ENCODE measurements at places on chromosomes 2 and 18.

GRCh38 chr2:102027036-102027980 lies 35.5 kb downstream of the IL1R2 start:
- DNase-seq = no peak

DNA sequence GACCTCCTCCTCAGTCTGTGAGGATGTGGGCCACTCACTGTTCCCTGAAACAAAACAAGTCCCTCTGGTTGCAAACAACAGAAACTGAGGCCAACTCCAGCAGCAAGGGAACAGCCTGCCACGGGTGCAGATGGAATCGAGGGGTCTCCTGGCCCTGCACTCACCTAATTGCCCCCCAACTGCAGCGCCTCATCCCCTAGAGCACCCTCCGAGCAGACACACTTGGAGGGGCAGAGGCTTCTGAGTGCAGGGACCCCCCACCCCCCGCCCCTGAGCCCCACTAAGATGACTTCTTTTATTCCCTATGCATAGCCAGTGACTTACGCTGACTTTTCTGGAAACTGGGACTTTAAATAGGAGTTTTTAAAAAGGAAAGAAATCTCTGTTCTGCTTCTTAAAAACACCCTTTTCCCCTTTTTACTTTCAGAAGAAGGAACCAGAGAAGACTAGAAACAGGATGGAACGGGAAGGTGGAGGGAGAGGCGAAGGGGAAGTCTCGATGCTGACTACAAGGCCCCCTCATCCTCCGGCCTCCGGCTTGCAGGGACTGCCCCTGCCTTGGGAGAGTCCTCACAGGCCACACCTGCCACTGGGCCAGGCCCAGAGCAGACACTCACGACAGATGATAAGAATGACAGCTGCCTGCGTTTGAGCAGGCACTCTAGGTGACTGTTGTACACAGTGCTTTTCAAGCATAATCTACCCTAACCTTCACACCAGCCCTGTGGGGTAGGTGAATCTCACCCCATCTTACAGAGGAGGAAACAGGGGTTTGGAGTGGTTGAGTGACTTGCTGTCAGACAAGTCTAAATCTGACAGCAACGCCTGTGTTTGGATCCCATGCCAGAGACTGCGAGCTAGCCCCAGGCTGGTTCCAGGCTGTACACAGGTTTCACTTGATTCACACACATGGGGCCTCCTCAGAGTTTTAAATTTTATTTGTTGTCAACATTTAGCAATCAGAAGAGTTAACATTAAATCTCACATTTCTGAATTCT lies 28.2 kb upstream of the BIN1 start:
- DNase-seq = no peak

DNA sequence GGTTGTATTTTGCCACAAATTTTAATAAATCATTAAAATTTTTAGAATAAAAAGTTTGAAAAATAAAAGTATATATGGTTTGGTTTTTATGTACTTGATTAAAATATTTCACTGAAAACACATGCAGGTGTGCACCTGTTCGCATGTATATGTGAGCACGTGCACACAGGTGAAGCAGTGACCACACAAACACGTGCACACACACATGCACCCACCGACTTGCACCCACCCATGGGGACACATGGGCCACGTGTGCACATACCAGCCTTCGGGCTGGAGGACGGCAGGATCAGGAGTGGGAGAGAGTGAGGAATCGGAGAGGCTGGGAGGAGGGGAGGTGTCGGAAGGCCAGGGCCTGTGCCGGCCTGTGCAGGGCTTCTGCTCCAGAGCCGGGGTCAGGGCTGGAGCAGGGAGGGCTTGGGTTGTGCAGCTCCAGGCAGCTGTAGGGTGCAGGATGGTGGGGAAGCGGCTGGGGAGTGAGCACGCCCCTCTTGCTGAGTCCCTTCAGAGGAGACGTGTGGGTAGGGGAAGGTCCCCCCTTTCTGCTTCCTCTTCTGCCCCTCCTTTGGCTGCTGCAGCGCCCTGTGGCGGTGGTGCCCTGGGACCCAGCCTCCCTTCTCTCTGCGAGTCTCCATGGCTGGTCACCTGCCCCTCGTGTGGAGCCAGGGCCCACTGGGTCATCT lies 106.9 kb upstream of the HDAC4 start:
- no peak for DNase-seq

DNA sequence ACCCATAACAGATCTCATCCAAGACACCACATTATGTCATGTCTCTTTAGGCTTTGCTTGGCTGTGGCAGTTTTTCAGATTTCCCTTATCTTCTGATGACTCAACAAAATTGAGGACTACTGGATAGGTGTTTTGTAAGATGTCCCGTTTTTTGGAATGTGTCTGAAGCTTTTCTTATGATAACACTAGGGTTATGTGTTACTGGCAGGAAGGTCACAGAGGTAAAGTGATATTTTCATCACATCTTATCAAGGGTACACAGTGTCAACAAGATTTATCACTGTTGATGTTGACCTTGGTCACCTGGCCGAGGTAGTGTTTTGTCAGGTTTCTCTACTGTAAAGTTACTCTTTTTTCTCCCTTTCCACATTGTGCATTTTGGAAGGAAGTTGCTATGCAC lies 44.8 kb upstream of the UPP2 start:
- DNase-seq = no peak

GRCh38 chr2:126653109-126653508 lies 2.8 kb upstream of the GYPC start:
- DNase-seq = no peak

DNA sequence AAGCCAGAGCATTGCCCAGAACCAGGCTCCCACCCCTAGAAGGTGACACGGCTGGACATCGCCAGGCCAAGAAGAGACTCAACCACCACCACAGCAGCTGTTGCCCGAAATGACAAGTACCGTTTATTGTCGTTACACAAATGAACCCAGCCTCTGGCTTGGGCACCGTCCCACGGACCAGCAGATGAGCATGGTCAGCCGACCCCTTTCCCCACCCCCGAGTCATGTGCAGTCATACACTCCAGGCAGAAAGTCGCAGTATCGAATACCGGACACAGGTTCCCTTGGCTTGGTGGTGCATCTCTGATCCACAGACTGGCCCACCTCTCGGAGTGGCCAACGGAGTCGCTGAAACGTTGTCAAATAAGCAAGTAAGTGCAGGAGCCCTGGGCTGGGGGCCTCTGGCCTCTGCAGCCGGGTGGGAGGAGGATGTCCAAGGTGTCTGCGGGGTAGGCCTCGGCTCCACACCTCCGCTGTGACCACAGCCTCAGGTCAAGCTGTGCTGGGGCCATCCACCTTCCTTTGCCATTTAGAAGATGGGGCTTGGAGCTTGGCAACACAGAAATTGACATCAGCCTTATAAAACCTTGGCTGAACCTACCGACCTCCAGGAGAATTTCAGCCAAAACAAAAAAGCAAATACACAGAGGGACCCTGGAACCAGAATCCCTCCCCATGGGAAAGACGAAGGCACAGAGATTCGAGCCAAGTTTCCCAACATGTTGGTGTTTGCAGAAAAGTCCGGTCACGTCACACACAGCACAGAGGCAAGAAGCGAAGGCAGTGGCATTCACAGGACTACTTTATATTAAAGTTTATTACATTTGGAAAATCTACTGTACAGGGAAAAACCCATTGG lies 24.0 kb downstream of the SDC1 start:
- DNase-seq = no peak

- no peak for DNase-seq
Observed at GRCh38 chr2:55052129-55053061, 2.1 kb upstream of the RTN4 start.

DNA sequence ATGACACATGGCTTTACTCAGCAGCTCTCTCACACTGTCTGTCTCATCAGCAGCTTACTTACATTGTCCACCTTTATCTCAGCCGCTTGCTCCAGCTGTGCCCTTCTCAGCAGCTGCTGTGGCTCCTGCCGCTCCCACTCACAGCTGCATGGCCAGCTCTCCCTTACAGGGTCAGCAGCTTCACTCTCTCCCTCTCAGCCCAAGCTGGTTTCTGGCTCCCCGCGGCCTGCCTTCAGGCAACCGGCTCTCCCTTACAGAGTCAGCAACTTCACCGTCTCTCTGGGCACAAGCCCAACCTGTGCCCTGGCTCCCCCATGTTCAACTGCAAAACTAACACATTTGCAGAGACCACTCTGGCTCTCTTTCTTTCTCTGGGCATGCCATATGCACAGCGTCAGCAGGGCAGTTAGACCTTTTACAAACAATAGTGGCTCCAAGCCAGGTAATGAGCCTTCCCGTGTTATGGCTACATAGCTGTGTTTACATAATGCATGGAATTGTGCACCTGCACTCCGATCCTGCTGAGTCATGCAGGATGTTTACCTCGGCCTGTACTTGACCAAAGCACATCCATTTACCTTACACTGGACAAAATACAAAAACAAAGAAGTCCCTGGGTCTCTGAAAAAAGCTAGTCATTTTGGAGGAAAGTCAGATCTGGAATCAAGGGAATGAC lies 167.3 kb downstream of the DOK6 start:
- no peak for DNase-seq

DNA sequence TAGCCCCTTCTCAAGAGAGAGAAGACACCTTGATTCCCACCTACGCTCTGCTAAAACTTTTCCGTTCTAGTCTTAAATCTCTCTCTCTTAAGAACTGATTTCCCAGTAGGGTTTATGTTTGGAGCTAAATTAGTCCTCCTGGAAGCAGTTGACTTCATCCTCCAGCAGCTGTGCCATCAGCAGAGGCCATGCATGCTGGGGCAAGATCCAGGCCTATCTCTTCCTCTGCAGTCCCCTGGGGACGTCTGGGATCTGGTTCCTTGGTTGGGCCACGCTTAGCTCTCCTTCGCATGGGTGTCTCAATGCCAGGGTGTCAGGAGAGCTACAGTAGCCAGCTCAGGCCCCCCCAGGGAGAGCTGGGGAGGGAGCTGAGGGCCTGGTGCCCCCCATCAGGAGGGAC lies 49.7 kb downstream of the HPCAL1 start:
- DNase-seq = no peak

DNA sequence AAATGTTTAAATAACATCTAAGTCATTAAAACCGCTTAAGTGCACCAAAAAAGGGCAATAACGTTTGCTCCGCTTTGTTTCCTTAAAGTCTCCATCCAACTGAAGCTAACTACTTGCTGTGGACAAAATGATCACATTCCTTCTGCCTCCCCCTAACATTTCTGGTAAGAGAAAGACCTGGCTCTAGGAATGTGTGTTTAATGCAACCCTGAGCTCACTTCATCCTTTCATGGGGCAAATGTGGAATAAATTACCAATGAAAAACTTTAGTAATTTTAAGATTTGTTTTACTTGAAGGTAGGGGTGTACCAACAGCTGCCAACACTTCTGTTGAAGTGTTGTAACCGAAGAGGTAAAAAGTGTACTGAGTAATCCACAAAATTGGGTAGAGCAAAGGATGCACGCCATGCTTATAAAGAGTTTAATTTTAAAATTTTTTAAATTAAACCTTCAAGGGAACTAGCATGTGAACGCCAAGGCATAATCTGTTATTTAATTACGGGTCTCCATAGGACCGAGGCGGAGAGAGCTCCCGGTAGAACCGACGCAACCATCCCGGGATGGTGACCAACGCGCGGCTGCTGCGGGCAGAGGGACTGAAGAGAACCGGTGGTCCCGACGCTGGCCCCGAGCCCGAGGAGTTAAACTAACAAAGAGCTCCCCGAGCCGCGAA lies 1.1 kb downstream of the HNRNPLL start:
- no peak for DNase-seq

DNA sequence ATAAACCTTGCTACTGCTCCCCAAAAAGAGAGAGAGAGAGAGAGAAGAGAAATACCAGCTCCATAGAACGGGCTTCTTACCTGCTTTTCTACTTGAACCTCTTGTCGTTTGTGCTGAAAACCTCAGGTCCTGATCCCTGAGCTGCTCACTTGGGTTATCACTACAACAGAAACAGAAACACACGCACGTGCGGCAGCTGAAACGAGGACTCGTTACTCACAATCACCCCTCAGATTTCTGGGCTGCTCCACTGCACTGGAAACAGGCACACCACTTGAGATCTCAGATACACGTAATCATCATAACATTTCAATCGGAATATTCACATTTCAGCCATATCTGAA lies 48.2 kb upstream of the GPC1 start:
- no peak for DNase-seq

GRCh38 chr2:203751685-203752271 lies 45.3 kb downstream of the CD28 start:
- no peak for DNase-seq

DNA sequence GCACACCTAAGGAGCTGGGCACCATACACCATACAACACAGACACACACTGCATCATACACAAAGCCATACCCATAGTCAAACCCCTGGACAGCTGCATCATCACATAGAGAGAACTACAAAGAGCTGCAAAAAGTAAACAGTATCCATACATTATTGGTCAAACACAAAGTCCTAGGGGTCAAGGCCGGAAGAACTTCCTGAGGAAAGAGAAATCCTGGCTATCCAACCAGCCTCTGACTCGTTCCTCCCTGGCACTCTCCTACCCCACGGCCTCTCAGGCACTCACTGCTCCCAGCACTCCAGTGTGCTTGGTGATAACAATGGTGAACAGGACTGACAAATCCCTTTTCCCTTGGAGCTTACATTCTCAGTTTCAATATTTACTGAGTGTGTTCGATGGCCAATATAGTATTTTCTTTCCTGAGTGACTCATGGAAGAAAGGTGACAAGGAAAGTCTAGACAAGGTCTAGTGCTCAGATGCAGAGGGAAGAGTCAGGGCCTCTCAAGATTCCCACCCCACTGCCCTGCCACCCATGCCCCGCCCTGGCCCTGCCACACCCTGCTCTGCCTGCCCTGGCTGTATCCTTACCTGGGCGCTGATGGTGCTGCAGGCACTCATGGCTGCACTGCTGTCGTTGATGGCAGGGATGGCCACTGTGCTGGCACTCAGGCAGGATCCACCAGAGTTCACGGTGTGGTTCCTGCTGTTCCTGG lies 3.4 kb downstream of the CFAP65 start:
- DNase-seq = no peak

DNA sequence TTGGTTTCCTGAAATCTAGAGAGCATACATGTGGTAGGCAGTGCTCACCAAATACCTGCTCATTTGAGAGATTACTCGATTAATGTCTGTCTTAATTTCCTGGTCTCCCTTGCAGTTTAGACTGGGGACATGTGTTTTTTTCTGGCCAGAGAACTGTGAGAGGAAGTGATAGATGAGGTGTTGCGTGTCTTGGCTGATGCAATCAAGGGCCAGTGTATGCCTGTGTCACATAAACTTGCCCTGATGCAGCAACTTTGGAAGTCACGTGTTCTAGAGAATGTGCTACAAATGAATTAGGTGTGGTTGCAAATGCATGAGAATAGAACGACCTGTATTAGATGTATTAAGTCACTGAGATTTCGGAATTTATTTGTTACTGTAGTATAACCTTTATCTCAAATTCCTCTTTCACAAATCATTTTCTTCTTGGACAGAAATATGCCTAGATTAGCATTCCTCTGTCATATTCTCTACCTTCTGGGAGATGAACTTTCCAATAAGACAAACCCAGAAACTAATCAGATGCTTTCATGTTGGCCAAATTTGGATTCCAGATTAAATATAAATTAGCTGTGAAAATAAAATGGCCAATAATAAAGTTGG lies 9.9 kb upstream of the IL1A start:
- DNase-seq = no peak

GRCh38 chr2:230137902-230138539 lies 69.3 kb upstream of the SLC16A14 start:
- no peak for DNase-seq

- DNase-seq = no peak
Observed at GRCh38 chr2:100235098-100235497, 87.2 kb downstream of the LONRF2 start.

- DNase-seq = no peak
Observed at GRCh38 chr2:30722936-30723725, 84.1 kb downstream of the CAPN13 start.

GRCh38 chr2:233350708-233351107 lies 3.6 kb upstream of the DGKD start:
- DNase-seq = no peak

GRCh38 chr18:79778291-79778791 lies 19.4 kb upstream of the KCNG2 start:
- DNase-seq = no peak
